Nephron progenitor cell (in vitro differentiated cells): ENCODE measurements at places on chromosomes 1 and 21.

- no peak for DNase-seq
- no peaks in the 10 kb centered on the region for H3K27me3 ChIP-seq
- no peak overlapping the region for H3K4me3 ChIP-seq
- H3K27ac ChIP-seq, result no peak overlapping the region
- H3K36me3 ChIP-seq, result peaks cover 84% of the 10 kb centered on the region
- no peaks in the 10 kb centered on the region for H3K4me1 ChIP-seq
These were observed 16.0 kb downstream of the TYW3 start for GRCh38 chr1:74748960-74749359.

- no peaks in the 10 kb centered on the region for H3K4me1 ChIP-seq
- peaks cover 3% of the 10 kb centered on the region for H3K27me3 ChIP-seq
- peaks cover 54% of the 10 kb centered on the region for H3K36me3 ChIP-seq
- no peak for DNase-seq
- H3K27ac ChIP-seq, result no peak overlapping the region
These were observed 24.0 kb downstream of the MTOR start for GRCh38 chr1:11238311-11238710.

DNA sequence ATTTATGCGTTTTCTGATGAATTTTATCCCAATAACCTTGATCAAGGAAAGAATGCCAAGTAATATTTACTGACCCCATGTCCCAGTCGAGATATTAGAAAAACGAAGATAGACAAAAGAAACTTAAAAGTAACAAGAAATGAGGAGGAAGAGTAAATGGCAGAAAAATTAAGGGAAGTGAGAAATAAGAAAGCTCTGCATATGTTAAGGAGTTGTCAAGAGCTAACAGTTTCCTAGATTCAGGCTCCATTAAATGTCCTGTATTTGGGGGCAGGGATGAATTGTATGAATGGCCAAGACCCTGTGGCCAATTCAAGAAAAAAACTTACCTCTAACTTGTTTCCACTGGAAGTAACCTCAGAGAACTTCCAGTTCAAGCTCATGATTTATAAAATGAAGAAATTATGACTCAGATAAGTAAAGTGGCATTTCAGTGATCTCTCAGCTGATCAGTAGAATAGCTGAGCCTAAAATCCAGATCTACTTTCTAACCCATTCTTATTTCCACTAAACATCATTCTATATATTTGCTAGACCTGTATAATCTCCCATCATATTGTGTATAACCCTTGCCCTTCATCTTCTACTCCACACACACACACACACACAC is 73.2 kb downstream of the ZC3H11B start:
- peaks cover 28% of the 10 kb centered on the region for H3K4me1 ChIP-seq
- no peak overlapping the region for H3K4me3 ChIP-seq
- H3K27ac ChIP-seq, result no peak overlapping the region
- H3K27me3 ChIP-seq, result no peaks in the 10 kb centered on the region

GRCh38 chr1:92804721-92805201 is 19.9 kb upstream of the EVI5 start:
- H3K4me3 ChIP-seq, result no peak overlapping the region
- H3K27ac ChIP-seq, result no peak overlapping the region
- no peak for DNase-seq
- no peaks in the 10 kb centered on the region for H3K36me3 ChIP-seq
- peaks cover 3% of the 10 kb centered on the region for H3K27me3 ChIP-seq

DNA sequence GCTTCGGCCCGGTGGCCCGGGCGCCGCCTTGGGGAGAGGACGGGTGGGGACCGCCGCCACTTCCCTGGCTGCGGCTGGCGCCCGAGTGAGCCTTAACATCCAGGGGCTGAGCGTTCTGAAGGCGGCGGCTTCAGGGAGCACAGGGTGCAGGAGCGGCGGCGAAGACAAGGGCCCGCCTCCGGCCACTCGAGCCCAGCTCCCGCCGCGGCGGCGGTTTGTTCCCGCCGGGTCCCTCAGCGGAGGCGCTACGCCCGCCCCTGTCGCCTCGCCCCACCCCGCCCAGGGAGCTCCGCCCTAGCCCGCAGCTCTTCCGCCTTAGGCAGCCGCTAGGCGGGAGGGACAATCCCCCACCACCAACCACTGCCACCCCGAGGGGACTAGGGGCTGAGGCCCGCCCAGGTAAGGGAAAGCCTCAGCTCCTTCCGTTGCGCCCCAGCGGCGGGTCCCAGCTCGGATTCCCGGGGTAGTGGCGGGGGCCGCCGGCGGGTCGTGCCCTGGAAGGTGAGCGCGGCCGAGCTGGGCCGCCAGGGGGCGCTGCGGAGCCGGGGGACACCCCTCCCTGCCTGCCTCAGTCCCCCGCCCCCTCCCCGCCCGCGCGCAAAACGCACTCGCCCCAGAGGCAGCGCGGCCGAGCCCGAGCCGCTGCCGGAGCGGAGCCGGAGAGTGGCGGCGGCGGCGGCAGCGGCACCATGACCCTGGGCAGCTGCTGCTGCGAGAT is at the start of gene FOXD2:
TSS of gene FOXD2 (plus strand) at position 598 of the 718 bp plus-strand sequence. CDS start at position 690, 92 bp downstream.
- peaks cover 48% of the 10 kb centered on the region for H3K27me3 ChIP-seq
- peak; percentile 98 for DNase-seq
- H3K36me3 ChIP-seq, result no peaks in the 10 kb centered on the region
- H3K4me3 ChIP-seq, result peak within 1 kb of the TSS; percentile 97

GRCh38 chr21:37118187-37118826 is 45.3 kb downstream of the TTC3 start:
- no peaks in the 10 kb centered on the region for H3K27me3 ChIP-seq
- peaks cover 16% of the 10 kb centered on the region for H3K4me1 ChIP-seq
- no peak for DNase-seq
- no peak overlapping the region for H3K4me3 ChIP-seq
- peak overlapping the region; percentile 1 for H3K27ac ChIP-seq

- H3K27ac ChIP-seq, result no peak overlapping the region
- H3K27me3 ChIP-seq, result peaks cover 12% of the 10 kb centered on the region
- peaks cover 57% of the 10 kb centered on the region for H3K4me1 ChIP-seq
- peaks cover 6% of the 10 kb centered on the region for H3K36me3 ChIP-seq
- peak overlapping the region; percentile 91 for H3K4me3 ChIP-seq
These were observed 465 bp downstream of the HUNK start for GRCh38 chr21:31873275-31873695.

DNA sequence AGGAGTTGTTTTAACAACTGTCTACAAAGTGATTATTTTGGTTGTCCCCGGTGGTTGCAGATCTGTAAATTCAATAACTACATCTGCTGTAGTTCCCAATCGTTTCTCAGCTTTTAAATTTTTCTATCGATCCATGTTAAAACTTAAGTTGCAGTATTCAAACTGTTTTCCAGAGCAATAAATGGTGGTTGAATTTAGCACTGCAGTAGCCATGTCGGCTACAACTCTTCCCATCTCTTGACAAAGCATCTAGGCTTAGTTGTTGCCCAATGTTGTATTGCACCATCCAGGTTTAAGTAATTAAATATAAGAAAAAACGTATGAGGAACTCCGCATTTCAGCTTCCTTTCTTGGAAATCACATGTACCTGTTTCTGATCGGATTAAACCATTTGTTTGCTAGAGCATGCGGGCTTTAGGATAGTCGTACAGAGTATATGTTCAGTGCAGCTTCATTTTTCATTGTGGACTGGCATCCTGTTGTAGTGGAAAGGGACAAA is 996 bp downstream of the CNIH4 start:
- H3K27ac ChIP-seq, result peak overlapping the region; percentile 23
- H3K36me3 ChIP-seq, result peaks cover 31% of the 10 kb centered on the region
- H3K4me1 ChIP-seq, result peaks cover 21% of the 10 kb centered on the region
- no peaks in the 10 kb centered on the region for H3K27me3 ChIP-seq
- DNase-seq, result no peak
- peak overlapping the region; percentile 90 for H3K4me3 ChIP-seq

- peaks cover 5% of the 10 kb centered on the region for H3K27me3 ChIP-seq
- H3K27ac ChIP-seq, result no peak overlapping the region
- peaks cover 34% of the 10 kb centered on the region for H3K4me1 ChIP-seq
- H3K4me3 ChIP-seq, result no peak overlapping the region
These were observed 23.7 kb downstream of the CLIC6 start for GRCh38 chr21:34692458-34693020.

- no peak overlapping the region for H3K27ac ChIP-seq
- no peak overlapping the region for H3K4me3 ChIP-seq
- peaks cover 22% of the 10 kb centered on the region for H3K27me3 ChIP-seq
- H3K36me3 ChIP-seq, result no peaks in the 10 kb centered on the region
These were observed 30.6 kb downstream of the CDKN2C start for GRCh38 chr1:51000651-51001050.

GRCh38 chr1:212701910-212702309 is 2.3 kb upstream of the BATF3 start:
- H3K27me3 ChIP-seq, result peaks cover 76% of the 10 kb centered on the region
- no peak overlapping the region for H3K27ac ChIP-seq
- H3K4me3 ChIP-seq, result no peak overlapping the region

DNA sequence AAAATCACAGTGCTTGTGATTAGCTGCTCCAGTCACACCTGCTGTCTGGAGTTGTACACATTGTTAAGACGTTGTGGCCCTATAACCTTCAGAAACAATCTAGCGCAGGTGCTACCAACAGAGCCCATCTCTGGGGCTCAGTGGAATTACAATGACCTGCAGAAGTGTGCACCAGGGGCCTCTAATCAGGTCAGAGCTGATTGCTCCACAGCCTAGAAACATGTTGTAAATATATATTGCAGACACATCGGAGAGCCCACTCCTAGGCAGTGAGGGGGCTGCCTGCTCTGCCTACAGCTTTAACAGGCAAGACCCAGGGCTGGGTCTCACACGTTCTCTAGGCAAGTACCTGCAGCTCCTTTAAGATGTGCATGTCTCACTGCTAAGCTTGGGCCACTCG is 302.0 kb downstream of the SIPA1L2 start:
- H3K4me3 ChIP-seq, result no peak overlapping the region
- DNase-seq, result no peak
- H3K27ac ChIP-seq, result no peak overlapping the region
- peaks cover 10% of the 10 kb centered on the region for H3K4me1 ChIP-seq
- H3K27me3 ChIP-seq, result peaks cover 7% of the 10 kb centered on the region

DNA sequence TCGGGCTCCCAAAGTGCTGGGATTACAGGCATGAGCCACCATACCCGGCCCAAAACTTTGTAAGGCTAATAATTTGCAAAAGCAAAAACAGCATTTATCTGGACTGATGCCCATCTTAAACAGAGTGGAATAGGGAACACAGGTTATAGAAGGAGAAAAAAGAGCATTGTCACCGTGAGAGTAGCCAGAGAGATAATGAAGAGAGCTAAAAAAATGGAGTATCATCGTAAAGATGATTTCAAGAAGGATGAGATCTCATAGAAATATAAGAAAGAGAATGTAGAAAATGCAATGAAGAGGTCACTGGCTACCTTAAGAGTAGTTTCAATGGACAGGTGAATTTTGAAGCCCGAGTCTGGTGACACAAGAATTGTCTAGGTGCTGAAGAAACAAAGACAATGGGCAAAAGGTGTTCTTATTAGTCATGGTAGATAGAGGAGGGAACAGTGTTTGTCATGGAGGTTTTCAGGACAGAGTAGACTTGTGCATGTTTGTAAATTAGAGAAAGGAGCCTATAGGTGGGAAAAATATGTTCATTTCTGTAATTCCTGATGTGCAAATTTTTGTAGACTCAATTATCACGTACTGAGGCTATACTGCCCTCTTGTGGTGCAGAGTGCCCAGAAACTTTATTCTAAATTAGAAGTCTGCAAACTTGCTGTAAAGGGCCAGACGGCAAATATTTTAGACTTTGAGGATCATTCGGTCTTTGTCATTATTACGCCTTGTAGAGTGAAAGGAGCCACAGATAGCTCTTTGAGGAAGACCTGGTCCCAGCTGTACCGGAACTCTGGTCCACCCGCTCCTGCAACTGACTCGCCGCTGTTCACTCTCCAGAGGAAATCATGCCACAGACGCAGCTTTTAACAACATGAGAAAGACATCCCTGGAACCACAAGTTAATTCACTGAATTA is 8.1 kb upstream of the TMEM183A start:
- no peak overlapping the region for H3K4me3 ChIP-seq
- no peaks in the 10 kb centered on the region for H3K36me3 ChIP-seq
- H3K27me3 ChIP-seq, result peaks cover 41% of the 10 kb centered on the region
- peaks cover 6% of the 10 kb centered on the region for H3K4me1 ChIP-seq
- DNase-seq, result peak; percentile 65

GRCh38 chr1:116087628-116088027 is 23.6 kb upstream of the MAB21L3 start:
- H3K27me3 ChIP-seq, result peaks cover 8% of the 10 kb centered on the region
- peaks cover 7% of the 10 kb centered on the region for H3K36me3 ChIP-seq
- no peak overlapping the region for H3K27ac ChIP-seq
- no peak overlapping the region for H3K4me3 ChIP-seq
- H3K4me1 ChIP-seq, result peaks cover 6% of the 10 kb centered on the region
- DNase-seq, result no peak

DNA sequence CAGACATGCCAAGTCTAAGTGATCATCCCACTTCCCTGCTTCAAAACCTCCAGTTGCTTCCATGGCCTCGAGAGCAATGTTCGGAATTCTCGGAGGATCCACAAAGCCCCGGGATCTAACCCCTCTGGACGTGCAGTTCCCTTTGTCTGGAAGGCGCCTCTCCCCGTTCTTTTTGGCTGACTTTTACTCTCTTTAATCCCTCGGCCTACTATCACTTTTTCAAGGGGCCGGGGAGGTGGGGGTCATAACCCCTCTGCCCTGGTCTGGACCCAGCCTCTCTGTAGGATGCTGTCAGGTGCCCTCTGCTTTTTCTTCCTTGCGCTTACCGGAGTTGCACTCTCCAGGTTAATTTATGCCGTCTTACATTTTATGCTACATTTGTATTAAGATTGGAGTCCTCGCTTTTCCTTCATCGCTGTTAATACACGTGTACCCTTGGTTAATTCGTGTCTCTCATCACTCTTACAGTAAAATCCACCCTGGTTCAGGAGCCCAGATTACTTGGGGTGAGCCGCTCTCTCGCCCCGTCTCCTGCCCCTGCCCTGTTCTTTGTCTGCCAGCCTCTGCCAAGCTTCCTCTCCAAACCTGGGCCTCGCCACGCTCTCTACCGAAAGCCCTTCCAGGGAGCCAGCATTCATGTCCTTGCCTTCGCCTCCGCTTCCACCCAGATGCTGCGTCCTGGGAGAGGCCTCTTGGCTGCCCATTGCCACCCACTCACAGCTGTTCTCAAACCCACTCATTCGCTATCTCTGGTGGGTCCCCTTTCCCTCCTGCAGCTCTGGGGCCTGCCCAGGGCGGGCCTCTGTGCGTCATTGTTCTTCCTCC is 448.6 kb downstream of the CAMTA1 start:
- no peaks in the 10 kb centered on the region for H3K36me3 ChIP-seq
- no peak for DNase-seq
- H3K27ac ChIP-seq, result no peak overlapping the region
- peaks cover 50% of the 10 kb centered on the region for H3K4me1 ChIP-seq
- H3K27me3 ChIP-seq, result peaks cover 11% of the 10 kb centered on the region
- H3K4me3 ChIP-seq, result no peak overlapping the region

GRCh38 chr1:112674986-112675727 is 698 bp downstream of the MOV10 start:
- peaks cover 42% of the 10 kb centered on the region for H3K4me1 ChIP-seq
- peaks cover 47% of the 10 kb centered on the region for H3K36me3 ChIP-seq
- H3K27me3 ChIP-seq, result no peaks in the 10 kb centered on the region
- peak; percentile 84 for DNase-seq

- no peaks in the 10 kb centered on the region for H3K27me3 ChIP-seq
- peak overlapping the region; percentile 16 for H3K27ac ChIP-seq
- H3K36me3 ChIP-seq, result peaks cover 20% of the 10 kb centered on the region
- H3K4me3 ChIP-seq, result peak overlapping the region; percentile 96
- peaks cover 65% of the 10 kb centered on the region for H3K4me1 ChIP-seq
These were observed 2.6 kb downstream of the IVNS1ABP start for GRCh38 chr1:185314411-185314810.
